ENCODE measurements at places on chromosomes 3 and 15.
A peak's percentile ranks its signal among the peaks of the same experiment; 100 is the strongest.

DNA sequence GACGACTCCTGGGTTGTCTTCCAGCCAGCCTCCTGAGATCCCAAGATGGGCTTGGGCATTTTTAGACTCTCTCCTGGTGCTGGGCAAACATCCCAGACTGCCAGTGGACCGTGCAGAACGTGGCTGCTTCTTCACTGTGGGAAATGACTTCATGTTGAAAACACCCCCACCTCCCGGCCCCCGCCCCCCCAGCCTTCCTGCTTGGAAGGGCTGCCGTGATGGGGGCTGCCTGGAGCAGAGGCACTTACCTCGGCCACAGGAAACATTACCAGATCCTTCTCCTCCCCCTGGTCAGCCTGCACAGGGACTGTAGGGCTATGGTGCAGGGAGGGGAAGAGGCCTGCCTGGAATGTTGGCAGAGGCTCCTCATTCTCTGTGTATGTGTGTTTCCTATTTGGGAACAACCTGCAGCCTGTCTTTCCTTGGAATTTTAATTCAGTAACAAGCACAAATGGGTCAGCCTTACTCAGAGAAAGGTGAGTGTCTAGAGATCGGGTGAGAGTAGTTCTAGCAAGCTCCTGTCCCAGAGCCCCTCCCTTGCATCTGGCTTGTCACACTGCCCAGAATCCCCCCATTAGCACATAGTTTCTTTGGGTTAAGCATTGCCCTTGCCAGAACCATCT lies 90.8 kb downstream of the ANP32A start:
- no peak for DNase-seq

DNA sequence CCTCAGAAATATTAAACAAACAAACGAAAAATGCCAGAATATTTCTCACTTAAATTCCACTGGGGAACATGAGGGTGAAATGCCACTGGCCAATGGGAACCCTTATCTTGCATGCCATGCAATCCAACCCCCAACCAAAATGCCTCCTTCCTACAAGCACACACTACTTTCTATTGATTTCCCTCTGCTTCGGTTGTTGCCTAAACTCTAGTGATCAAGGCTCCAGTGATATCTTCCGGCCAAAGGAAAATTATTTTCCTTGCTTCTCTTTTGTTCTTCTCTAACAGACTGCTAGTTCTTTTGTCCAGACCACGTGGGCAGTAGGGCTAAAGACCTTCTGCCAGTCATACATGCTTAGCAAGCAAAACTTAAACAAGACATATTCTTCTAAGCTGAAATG lies 115.7 kb downstream of the TMCC1 start:
- no peak for DNase-seq

- no peak for DNase-seq
Measured at GRCh38 chr3:34837848-34838741, 801.2 kb upstream of the ARPP21 start.

DNA sequence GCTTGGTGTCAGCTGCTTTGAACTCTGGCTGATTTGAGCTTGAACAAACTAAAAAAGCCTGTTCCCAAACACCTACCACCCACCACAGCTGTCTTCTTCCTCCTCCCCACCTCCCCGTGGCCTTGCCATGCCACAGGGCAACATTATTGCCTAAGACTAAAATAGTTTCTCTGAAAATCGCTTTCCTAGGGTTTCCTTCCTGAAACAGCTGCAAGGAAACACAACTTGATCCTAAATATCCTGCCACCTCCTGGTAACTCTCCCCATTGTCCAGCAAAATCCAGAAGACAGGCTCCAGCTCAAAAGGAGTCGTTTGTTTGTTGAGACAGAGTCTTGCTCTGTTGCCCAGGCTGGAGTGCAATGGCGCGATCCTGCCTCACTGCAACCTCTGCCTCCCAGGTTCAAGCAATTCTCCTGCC lies 193.9 kb upstream of the TPM1 start:
- DNase-seq, result peak; percentile 75

Measured in glomerular endothelial cell (primary cell).